ENCODE measurements at places on chromosomes 1 and 21.

DNA sequence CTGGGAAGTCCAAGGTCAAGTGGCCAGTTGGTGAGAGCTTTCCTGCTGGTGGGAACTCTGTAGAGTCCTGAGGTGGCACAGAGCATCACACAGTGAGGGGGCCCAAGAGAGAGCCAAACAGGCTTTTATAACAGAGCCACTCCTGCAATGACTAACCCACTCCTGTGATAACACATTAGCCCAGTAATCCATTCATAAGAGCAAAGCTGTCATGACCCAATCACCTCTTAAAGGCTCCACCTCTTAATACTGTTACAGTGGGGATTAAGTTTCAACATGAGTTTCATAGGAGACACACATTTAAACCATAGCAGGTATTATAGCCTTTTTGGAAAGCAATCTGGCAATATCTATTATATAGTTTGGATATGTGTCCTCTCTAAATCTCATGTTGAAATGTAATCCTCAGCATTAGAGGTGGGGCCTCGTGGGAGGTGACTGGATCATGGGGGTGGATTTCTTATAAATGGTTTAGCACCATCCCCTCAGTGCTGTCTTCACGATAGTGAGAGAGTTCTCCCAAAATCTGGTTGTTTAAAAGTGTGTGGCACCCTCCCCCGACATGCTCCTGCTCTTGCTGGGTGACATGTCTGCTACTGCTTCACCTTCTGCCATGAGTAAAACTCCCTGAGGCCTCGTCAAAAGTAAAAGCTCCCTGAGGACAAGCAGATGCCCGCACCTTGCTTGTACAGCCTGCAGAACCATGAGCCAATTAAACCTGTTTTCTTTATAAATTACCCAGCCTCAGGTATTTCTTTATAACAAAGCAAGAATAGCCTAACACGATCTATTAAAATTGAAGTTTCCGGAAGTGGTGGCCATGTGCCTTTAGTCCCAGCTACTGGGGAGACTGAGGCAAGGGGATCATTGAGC lies 64.5 kb downstream of the CD58 start:
- no peak for DNase-seq

DNA sequence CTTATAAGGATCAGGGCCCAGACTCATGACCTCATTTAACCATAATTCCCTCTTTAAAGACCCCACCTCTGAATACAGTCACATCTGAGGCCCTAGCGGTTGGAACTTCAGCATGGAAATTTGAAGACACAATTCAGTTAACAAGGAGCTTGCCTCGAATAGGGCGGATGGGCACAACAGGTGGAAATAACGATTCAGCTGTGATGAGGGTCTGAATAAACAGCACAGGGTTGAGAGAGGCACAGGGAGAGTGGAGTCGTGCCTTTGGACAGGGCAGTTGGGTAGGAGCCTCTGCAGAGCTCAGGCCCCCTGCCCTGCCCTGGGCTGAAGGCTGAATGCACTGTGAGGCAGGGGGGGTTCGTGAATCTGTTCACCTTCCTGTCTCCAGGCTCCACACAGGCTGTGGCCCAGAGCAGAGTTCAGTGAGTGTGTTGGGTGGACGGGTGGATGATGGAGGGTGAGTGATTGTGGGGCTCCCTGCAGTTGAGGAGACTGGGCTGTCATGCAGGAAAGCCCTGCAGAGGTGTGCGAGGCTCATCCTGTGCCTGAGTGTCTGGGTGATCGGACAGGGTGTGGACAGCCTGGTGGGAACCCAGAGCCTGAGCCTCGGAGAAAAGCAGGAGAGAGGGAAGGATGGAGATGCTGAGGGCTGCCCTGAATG lies 243.1 kb downstream of the FOXD2 start:
- no peak for DNase-seq

DNA sequence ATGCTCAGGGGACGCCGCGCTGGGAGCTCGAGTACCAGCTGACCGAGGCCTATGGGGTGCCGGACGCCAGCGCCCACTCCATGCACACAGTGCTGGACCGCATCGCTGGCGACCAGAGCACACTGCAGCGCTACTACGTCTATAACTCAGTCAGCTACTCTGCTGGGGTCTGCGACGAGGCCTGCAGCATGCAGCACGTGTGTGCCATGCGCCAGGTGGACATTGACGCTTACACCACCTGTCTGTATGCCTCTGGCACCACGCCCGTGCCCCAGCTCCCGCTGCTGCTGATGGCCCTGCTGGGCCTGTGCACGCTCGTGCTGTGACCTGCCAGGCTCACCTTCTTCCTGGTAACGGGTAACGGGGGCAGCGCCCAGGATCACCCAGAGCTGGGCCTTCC lies 1.3 kb upstream of the XKR8 start:
- DNase-seq, result no peak

GRCh38 chr1:116265931-116266863 lies 106.8 kb upstream of the ATP1A1 start:
- DNase-seq, result no peak

- peak; percentile 16 for DNase-seq
Measured at GRCh38 chr1:52601991-52602855, at the start of gene GPX7. GPX7 (plus strand) TSS chr1:52602371; CDS start chr1:52602410, 39 bp downstream.

DNA sequence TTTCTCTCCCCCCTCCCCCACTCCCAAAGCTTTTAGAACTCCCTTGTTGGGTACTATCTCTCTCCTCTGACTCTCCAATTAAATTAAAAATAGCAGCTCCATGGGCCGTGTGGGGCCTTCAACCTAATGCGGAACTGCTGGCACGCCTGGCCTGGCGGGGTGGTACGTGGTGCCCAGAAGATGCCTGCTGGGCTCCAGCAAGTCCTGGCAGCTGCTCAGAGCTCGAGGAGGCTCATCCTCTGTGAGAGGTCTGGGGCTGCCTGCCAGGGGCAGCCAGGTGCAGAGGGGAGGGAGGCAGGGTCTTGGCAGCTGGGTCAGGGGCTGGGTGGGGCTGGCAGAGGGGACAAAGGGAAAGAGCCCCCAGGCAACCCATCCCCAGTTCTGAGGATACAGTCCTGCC lies 74.4 kb downstream of the ACTL8 start:
- DNase-seq, result no peak

DNA sequence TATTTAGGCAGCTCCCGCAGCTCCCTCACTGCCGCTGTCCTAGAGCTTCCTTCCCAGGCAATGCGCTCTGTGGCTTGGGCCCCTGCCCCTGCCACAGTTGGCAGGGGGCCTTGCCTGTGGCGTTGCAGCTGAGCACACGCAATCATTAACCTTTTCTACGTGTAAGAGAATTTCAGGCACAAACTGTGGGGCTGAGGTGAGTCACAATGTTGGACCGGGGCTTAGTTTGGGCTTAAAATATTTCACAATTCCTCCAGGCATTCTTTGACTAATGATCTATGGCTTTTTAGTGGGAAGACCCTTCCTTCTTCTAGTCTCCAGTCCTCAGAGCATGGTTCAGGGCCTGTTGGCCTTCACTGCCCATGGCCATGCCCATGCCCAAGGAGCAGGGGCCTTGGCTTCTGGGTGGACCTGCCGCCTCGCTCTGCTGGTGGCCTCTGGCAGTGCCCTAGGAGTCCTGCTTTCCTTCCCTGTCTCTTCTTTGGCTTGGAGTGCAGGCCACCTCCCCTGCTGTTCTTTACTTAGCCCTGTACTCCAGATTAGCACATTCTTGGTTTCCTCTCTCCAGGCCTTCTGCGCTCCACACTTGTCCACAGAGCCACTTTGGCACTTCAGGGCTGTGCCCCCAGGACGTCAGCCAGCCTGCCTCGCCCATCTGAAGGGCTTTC lies 39.2 kb downstream of the MAPKAPK2 start:
- no peak for DNase-seq

- DNase-seq, result no peak
Measured at GRCh38 chr1:49351768-49352167, 575.1 kb upstream of the BEND5 start.

DNA sequence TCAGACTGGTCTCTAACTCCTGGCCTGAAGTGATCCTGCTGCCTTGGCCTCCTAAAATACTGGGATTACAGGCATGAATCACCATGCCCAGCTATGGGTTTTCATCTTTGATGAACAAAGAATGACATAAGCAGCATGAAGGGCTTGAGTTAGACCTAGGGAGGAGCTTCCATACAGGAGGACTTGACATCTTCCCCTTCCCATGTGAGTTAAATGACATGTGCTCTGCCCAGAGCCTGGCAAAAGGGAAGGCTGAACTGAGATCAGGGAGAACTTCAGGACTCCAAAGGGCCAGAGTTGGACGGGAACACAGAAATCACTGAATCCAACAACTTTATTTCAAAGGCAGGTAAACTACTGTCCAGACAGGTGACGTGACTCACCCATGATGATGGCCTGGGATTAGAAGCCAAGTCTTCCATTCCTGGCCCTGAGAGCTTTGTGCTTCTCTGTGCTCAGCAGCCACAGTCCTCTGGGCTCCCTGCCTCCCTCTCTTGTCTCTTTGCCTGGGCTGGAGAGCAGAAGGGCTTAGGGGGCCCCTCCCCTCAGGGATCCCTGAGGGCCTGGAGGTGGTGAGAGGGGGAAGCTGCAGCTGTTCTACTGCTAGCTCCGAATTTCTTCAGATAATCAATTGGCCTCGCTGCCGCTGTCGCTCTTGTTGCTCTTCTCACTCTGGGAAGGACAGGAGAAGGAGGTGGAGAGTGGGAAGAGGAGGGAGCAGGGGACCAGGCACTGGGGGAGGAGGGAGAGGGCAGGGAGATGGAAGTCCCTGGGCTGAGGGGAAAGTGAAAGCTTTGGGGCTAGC lies 7.6 kb downstream of the NHLH1 start:
- no peak for DNase-seq

DNA sequence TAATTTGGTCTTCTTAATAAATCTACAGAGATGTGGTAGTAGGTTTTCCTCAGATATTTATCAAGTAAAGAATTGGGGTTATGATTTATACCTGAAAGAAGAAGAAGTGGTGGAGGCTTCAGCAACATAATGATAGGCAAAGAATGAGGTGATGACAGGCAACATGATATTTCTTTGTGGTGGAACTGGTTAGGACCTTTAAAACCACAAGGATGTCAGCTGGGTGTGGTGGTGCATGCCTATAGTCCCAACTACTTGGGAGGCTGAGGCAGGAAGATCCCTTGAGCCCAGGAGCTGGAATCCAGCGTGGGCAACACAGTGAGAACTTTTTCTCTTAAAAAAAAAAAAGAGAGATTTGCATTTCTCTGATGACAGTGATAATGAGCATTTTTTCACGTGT lies 34.1 kb upstream of the COL11A1 start:
- no peak for DNase-seq

GRCh38 chr1:239321877-239322276 lies 64.5 kb upstream of the CHRM3 start:
- DNase-seq, result no peak

DNA sequence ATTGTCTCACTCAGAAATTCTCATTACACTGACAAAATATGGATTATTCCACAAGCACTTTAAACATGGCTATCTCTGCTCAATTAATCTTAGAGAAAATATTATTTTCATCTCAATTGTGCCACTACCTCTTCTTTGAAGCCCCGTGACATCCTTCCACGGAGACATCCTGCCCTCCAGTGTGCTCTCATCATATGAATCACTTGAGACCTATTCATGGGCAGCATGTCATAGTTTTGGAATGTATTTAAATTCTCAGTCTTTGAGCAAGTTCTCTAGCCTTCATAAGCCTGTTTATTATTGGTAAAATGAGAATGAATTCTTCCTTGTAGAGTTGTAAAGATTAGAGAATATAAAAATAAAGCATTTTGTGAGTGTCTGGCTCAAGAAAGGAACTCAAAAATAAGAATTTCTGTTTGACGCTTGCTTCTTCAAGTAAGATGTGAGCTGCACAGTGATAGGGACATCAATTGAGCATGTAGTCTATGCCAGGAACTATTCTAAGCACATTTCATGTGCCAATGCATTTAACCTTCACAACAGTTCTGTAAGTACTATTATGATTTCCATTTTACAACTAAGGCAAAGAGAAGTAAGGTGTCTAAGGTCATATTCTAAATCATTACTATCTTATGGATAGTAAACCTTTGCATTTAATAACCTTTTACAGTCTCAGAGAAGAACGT lies 557.4 kb upstream of the ZRANB2 start:
- DNase-seq, result no peak

- DNase-seq, result peak; percentile 20
Measured at GRCh38 chr1:37930246-37931101, 16.4 kb downstream of the INPP5B start.

GRCh38 chr1:41662061-41662764 lies 177.7 kb upstream of the EDN2 start:
- peak; percentile 43 for DNase-seq

DNA sequence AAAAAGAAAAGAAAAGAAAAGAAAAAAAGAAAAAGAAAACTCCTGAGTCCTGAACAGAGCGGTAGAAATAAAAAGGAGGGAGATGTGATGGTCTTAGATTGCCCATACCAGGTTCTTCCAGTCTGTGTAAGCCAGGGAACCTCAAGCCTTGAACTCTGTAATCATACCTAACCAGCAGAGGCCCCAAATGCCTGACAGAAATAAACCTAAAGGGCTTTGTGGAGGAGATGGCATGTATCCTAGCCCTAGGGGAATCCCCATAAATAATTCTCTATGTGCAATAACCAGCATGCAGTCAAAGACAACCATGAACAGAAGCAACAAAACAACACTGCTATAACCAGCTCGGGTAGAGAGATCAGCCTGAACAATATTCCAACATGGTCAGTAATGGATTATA lies 40.4 kb downstream of the USP48 start:
- no peak for DNase-seq

GRCh38 chr1:245715970-245716369 lies 561.2 kb downstream of the KIF26B start:
- DNase-seq, result no peak

DNA sequence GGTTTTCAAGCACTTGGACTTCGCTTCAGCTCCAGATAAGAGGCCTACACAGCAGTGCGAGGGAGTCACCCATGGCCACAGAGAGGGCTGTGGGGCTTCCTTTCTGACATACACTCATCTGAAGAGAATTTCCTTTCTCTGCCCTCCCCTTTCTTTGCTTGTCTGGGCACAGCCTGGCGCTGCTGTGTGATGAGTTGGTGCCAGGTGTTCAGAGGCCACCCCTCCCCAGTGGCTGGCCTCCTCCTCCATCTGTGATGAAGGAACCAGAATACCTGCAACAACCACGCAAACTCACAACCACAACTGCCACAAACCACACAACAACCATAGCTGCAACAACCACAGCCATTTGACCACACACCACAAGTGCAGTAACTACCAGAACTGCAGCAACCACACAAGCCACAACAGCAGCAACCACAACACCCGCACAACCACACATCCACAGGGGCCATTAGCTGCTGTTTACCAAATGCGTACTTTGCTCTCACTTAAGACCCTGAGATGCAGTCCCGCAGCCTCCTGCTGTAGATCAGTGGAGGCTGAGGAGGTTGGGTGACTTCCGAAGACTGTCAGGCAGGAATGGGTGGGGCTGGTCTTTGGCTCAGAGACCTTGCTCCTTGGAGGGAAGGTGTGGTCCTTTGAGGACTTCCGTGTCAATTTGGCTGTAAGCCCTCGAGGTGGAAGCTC lies 71.1 kb downstream of the IER5 start:
- no peak for DNase-seq

GRCh38 chr21:15748586-15748985 lies 18.8 kb downstream of the USP25 start:
- no peak for DNase-seq

- no peak for DNase-seq
Measured at GRCh38 chr1:222045236-222045635, 303.3 kb upstream of the DUSP10 start.
